Endothelial cell of umbilical vein (primary cell): ENCODE measurements at places on chromosomes 3 and 15. TPM values are rescaled to one million over a fixed set of nuclear protein-coding genes. Genes with fewer than 3 reads are reported as not detected.

DNA sequence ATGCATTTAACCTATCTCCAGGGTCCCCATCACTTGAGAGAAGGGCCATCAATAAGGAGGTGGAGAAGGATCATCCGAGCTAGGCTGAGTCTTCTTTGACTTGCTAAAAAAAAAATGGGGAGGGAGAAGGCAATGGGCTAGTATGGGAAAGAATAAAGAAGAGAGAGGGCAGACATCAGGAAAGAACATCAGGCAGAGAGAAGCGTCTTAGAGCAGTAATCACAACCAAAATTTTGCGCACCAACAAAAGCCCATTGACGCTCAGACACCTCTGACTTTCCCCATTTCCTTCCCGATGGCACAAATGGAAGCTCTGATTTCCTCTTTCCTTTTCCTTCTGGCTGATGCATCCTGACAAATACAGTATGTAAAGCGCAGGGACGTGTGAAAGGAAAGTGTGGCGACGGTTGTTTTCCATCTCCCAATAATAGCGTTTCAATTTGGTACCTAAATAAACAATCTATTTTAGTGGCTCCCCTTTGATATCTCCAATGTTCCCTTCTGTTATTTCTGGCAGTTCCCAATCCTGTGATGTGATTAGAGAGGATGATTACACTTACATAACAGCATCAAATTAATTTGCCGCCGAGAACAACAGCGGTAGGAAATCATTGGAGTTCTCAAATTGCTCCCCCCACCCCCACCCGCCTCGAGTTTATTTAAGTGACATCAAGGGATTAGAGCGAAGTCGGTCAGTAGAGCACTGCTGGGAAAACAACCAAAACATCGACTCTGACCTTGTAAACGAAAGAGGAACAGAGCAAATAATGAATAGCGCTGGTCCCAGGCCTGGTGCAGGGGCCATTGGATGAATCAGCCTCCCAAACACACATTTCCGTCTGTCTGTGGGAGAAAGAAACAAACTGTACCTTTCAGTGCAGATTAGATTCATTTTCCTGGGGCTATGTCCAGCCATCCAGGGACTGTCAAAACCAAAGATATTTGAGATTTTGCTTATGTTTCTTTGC is 273.3 kb upstream of the ICE2 start:
- H3K4me1 ChIP-seq: peaks cover 22% of the 10 kb centered on the region
- peak overlapping the region; percentile 47 for H3K4me3 ChIP-seq
- H3K27ac ChIP-seq: peak overlapping the region; percentile 65
- no peaks in the 10 kb centered on the region for H3K27me3 ChIP-seq
- peak; percentile 88 for DNase-seq

DNA sequence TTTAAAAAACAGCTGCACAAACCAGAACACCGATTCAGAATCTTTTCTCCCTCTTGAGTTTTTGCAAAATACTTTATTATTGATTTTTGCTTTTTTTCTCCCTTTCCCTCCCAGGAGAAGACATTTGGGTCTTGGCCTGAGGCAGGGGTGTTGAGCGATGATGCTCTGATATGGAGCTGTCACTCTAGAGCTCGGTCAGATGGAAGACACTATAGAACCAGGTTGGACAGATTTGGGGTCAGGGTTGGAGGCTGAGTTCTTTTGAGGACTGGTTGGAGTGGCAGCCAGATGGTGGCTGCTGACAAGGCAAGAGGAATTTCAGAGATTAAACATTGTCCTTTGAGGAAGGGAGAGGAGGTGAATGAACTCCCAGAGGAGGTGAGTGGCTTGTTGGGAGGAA is 16.9 kb downstream of the CDAN1 start:
- H3K27me3 ChIP-seq: no peaks in the 10 kb centered on the region
- H3K4me1 ChIP-seq: no peaks in the 10 kb centered on the region
- H3K36me3 ChIP-seq: peaks cover 12% of the 10 kb centered on the region
- H3K27ac ChIP-seq: no peak overlapping the region

DNA sequence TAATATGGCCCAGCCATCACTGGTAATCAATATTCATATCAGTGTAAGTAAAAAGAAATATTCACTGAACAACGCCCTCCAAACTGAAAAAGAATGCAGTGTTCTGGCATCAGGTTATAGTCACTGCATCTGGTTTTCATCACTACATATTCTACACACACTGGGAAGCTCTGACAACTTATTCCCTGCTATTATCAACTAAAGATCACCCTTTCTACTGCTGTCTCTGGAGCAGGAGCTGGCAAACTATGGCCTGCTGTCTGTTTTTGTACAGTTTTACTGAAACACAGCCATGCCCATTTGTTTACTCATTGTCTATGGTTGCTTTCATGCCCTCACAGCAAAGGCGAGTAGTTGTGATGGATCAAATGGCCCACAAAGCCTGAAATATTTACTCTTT is 35.3 kb downstream of the TUBGCP4 start:
- DNase-seq: no peak
- H3K4me1 ChIP-seq: no peaks in the 10 kb centered on the region

DNA sequence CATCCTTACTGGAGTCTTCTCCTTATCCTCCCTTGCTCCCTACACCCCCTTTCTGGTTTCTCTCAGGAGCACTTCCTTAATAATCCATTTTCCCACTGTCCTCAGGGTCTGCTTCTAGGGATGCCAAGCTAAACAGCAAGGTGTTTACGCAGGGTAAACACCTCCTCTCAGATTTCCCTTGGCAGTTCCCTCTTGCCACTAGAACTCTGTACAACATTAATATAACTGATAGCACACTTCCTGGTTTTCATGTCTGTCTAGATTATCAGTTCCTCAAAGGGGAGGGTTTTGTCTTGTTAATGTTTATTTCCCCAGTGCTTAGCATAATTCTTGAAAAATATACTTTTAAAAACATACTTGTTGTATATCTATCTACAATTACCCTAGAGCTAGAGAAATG is 118.0 kb upstream of the SLC24A5 start:
- no peak overlapping the region for H3K27ac ChIP-seq
- H3K36me3 ChIP-seq: no peaks in the 10 kb centered on the region
- no peak overlapping the region for H3K4me3 ChIP-seq
- H3K27me3 ChIP-seq: peaks cover 2% of the 10 kb centered on the region
- DNase-seq: no peak

TRIM42 gene
- total RNA-seq: not detected in 2 replicates

GOLGA8T gene
- total RNA-seq: not detected in 2 replicates

GRCh38 chr3:70090322-70090913 is 90.9 kb downstream of the SAMMSON start:
- no peak overlapping the region for H3K4me3 ChIP-seq
- H3K36me3 ChIP-seq: no peaks in the 10 kb centered on the region

DNA sequence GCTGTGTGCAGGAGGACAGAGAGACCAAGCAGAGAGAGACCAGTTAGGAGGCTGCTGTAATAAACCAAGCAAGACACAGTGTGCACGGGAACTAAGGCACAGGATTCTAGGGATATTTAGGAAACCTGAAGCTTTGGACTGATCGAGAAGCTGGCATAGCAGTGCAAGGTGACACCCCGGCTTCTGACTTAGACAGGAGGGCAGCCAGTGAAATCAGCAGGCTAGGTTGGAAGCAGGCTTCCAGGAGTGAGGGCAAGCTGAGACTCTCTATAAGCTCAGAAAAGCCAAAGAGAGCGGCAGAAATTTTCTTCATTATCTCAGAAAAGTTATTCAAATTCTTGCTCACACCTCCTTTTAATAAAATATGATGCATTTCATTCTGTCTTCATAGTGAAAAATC is 104.6 kb downstream of the LIPC start:
- H3K4me1 ChIP-seq: no peaks in the 10 kb centered on the region
- no peak overlapping the region for H3K4me3 ChIP-seq
- no peak for DNase-seq

MAPKBP1 gene
- total RNA-seq: 49.1 and 55.8 TPM in 2 replicates

- no peaks in the 10 kb centered on the region for H3K27me3 ChIP-seq
- H3K36me3 ChIP-seq: no peaks in the 10 kb centered on the region
- no peaks in the 10 kb centered on the region for H3K4me1 ChIP-seq
These were observed 928.8 kb upstream of the ALCAM start for GRCh38 chr3:104437891-104438290.

PDIA5 gene
- 85.2 and 85.6 TPM in 2 replicates for total RNA-seq

DNA sequence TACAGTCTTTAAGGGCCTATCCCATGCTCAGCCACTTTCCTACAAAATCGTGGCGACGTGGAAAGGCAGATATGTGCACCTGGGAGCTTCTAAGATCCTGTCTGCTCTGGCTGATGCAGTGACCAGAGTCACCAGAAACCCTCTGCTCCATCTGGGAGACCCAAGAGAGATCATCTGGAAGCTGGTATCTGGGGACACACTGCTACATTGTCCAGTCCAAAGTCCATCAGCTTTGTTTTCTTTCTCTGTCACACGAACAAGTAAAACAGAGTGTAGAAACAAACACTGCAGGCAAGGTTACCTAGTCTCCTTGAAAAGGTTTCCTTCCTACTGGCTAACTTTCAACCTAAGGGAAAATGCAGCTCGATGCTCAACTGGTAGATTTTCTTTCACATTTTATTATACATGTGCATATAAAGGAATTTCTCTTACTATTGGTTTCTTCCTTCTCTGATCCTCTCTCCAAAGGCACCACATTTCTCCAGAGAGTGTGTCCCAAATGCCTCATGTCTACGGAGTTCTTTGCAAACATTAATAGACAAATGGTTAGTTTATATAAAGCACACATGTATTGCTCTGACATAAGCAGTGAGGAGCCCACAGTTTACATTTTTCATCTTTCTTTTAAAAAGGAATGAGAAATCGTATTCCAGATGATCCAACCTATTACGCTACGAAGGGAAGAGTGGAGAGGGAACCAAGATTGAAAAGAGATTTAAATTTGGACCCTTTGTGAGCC is 8.3 kb upstream of the GREM1 start:
- DNase-seq: no peak
- H3K27ac ChIP-seq: no peak overlapping the region
- no peak overlapping the region for H3K4me3 ChIP-seq
- H3K27me3 ChIP-seq: peaks cover 44% of the 10 kb centered on the region

DNA sequence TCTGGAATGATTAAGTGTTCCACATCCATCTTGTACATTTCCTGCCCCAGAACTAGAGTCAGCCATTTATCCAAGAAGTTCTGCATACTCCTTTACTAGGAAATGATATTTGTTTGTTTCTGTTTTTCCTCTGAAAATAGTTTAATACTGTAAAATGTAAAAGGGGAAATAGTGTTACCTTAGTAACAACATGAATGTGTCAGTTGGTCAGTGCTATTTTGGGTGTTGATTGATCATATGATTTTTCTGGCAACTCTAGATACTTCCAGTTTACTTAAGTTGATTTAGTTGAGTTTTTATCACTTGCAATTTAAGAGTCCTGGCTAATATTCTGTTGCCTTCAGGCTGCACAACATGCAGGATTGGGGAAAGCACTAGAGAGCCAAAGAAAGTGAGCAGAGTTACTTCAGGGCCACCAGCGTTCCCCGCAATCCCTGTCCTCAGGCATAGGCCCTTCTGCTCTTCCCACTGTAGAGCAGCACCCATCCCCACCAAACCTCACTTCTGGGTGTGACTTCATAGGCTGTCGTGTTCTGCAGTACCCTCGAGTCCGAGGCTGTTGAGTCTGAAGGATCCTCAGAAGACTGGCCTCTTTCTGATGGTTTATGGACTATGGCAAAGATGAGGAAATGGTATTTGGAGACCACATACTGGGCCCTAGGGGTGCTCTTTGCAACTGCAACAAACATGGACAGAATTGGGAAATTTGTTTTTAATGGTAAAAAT is 69.0 kb downstream of the CHD2 start:
- H3K27ac ChIP-seq: no peak overlapping the region
- peak; percentile 14 for DNase-seq
- no peak overlapping the region for H3K4me3 ChIP-seq
- no peaks in the 10 kb centered on the region for H3K27me3 ChIP-seq
- peaks cover 11% of the 10 kb centered on the region for H3K36me3 ChIP-seq

DNA sequence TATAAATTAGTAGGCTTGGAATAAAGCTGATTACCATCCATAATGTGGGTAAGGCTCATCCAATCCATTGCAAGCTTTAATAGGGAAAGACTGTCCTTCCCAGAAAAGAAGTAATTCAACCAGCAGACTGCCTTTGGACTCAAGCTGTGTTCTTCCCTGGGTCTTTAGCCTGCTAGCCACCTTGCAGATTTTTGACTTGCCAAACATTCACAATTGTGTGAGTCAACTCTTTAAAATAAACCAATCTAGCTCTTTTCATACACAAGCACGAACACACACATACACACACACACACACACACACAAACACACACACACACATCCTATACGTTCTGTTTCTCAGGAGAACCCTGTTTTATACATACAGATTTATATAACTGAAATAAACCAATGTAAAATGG is 248.1 kb downstream of the NAALADL2 start:
- H3K4me1 ChIP-seq: no peaks in the 10 kb centered on the region
- no peaks in the 10 kb centered on the region for H3K27me3 ChIP-seq
- DNase-seq: no peak
- no peak overlapping the region for H3K4me3 ChIP-seq
- H3K36me3 ChIP-seq: no peaks in the 10 kb centered on the region
- no peak overlapping the region for H3K27ac ChIP-seq

- H3K27me3 ChIP-seq: no peaks in the 10 kb centered on the region
- H3K4me1 ChIP-seq: no peaks in the 10 kb centered on the region
- H3K27ac ChIP-seq: no peak overlapping the region
- DNase-seq: no peak
These were observed 39.6 kb downstream of the ATP13A3 start for GRCh38 chr3:194447161-194447560.

P2RY1 gene
- 1.7 and 1.9 TPM in 2 replicates for total RNA-seq

GRCh38 chr15:50162969-50163718 is 18.9 kb upstream of the SLC27A2 start:
- H3K27ac ChIP-seq: no peak overlapping the region
- H3K4me3 ChIP-seq: no peak overlapping the region
- H3K27me3 ChIP-seq: no peaks in the 10 kb centered on the region
- DNase-seq: no peak
- H3K4me1 ChIP-seq: peaks cover 10% of the 10 kb centered on the region

- no peak overlapping the region for H3K27ac ChIP-seq
- H3K27me3 ChIP-seq: no peaks in the 10 kb centered on the region
- H3K36me3 ChIP-seq: no peaks in the 10 kb centered on the region
- no peaks in the 10 kb centered on the region for H3K4me1 ChIP-seq
These were observed 60.6 kb upstream of the FRMD4B start for GRCh38 chr3:69446402-69447072.

- H3K4me1 ChIP-seq: no peaks in the 10 kb centered on the region
- H3K27ac ChIP-seq: no peak overlapping the region
- no peaks in the 10 kb centered on the region for H3K36me3 ChIP-seq
- H3K27me3 ChIP-seq: no peaks in the 10 kb centered on the region
These were observed 41.4 kb downstream of the ULK4 start for GRCh38 chr3:41920406-41920965.

DNA sequence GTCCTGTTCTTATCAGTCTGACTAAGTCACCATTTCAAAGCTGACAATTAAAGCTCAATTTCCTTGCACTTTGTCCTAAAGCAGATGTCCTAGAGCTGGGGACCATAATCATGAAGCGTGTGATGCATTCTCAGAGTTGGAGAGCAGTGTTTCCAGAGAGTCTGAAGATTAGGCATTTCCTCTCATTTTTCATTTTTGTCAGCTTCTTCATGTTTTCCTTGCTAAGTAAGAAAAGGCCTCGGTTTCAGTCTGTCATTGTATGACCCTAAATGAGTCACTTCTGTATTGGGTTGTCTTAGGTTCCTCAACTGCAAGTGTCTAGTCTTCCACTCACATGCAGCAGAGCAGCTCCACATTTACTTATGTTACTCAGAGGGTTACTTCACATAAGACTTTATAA is 257.2 kb upstream of the TPRG1 start:
- H3K4me3 ChIP-seq: no peak overlapping the region
- no peaks in the 10 kb centered on the region for H3K36me3 ChIP-seq
